ENCODE measurements at places on chromosomes 6 and 20. TPM values are rescaled to one million over a fixed set of nuclear protein-coding genes. Genes with fewer than 3 reads are reported as not detected.

Gene BIRC7
- not detected for total RNA-seq

- DNase-seq, result no peak
- no peak overlapping the region for H3K27ac ChIP-seq
- H3K4me1 ChIP-seq, result no peaks in the 10 kb centered on the region
Measured at GRCh38 chr6:113586413-113587077, 270.6 kb upstream of the MARCKS start.

Gene CFAP61
- not detected for total RNA-seq

- peak overlapping the region; percentile 76 for H3K27ac ChIP-seq
- H3K4me3 ChIP-seq, result no peak overlapping the region
Measured at GRCh38 chr6:166932116-166932515, 24.2 kb downstream of the RNASET2 start.

DNA sequence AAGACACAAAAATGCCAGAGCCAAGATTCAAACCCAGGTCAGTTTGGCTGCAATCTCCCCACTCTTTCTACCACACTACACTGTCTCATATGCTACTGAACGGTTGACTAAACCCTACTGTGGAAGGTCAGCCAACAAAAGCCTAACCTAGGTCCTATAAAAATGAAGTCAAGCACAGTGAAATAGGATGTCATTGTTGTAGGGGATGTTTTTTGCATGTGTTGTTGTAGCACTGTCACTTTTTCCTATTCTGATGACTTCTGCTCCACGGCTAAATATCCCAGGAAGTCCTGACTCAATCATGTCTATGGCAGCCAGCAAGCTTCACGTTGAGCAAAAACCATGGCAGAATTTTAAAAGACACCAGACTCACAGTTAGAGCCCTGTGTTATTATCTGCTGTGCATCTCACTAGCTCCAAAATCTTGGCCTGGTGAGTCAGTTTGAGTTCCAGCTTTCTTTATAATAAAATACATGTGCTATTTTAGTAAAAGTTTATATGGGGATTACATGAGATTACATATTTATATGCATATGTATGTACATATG lies 322.1 kb upstream of the NT5E start:
- H3K27me3 ChIP-seq, result no peaks in the 10 kb centered on the region
- no peaks in the 10 kb centered on the region for H3K4me1 ChIP-seq
- no peak for DNase-seq
- H3K36me3 ChIP-seq, result no peaks in the 10 kb centered on the region
- H3K27ac ChIP-seq, result no peak overlapping the region

GRCh38 chr6:99130897-99131873 lies 183.4 kb upstream of the FBXL4 start:
- no peaks in the 10 kb centered on the region for H3K4me1 ChIP-seq
- H3K27ac ChIP-seq, result no peak overlapping the region
- DNase-seq, result no peak
- H3K27me3 ChIP-seq, result no peaks in the 10 kb centered on the region
- no peaks in the 10 kb centered on the region for H3K36me3 ChIP-seq

Gene SAMD3
- not detected for total RNA-seq

Gene MDN1
- 59.8 TPM for total RNA-seq
